ENCODE measurements at places on chromosomes 5 and 9.

DNA sequence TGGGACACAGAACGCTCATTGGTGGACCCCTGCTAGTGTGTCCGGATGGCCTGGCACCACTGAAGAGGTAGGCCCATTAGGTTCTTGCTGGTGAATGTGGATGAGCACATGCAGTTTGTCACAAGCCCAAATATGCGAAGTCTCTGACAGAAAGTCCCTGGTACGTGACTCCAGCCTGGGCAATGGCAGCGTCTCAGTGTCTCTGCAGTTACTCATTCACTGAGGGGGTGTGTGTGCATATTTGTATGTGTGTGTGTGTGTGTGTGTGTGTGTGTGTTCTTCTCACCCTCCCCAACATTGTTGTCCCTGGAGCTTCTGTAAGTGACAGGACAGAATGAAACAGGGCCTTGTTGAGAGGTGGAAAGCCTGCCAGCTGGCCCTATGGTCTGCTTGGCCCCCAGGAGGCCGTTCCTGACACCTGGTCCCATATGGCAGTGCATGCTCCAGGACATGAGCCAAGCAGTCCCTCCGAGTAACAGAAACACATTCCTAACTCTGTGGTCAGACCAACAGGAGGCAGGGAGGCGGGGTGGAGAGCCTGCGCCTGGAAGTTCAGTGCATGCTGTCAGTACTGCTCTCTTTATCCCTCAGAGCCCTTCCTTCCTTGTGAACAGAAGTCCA, 169.9 kb downstream of the SLC28A3 start:
- DNase-seq = peak; percentile 37

DNA sequence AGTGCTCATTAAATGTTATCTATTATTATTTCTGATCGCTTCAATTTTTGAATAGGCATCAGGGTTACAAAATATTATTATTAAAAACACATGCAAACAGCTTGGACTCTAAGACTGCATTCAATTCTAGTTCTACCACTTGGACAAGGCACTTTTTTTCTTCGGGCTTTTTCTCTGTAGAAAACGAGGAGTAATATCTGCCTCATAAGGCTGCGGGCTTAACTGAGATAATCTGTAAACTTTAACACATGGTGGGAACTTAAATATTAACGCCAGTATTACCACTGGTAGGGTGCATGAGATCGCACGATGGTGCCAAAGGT, 511 bp upstream of the SPDL1 start:
- DNase-seq = no peak

GRCh38 chr9:133235549-133236222, 26.6 kb upstream of the OBP2B start:
- DNase-seq = no peak

DNA sequence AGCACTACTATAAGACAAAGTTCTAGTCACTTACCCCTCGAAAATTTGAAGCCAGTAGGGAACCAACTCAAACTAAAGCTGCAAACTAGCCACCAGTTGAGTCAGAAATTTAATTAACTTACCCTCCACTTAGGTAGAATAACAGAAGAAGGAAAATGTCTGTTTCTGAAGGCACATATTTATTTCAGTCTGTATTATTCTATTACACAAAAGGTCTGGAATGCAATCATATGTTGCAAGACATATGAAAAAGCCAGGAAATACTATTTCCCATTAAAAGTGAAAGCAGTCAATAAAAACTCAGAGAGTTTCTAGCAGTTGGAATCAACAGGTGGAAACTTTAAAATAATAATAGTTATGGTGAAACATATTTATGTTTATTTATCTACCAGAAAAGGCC, 79.2 kb upstream of the SLCO4C1 start:
- DNase-seq = no peak

DNA sequence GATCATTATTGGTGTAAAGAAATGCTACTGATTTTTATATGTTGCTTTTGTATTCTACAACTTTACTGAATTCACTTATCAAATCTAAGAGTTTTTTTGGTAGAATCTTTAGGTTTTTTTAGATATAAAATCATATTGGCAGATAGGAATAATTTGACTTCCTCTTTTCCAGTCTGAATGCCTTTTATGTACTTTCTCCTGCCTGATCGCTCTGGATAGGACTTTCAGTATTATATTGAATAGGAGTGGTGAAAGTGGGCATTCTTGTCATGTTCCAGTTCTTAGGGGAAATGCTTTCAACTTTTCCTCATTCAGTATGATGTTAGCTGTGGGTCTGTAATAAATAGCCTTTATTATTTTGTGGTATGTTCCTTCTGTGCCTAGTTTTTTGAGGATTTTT, 8.3 kb downstream of the AHRR start:
- no peak for DNase-seq

GRCh38 chr5:162052676-162053075, 14.9 kb upstream of the GABRG2 start:
- DNase-seq = no peak

- no peak for DNase-seq
Measured at GRCh38 chr5:137084016-137084415, 415.1 kb downstream of the SPOCK1 start.

GRCh38 chr9:105246656-105247173, 2.3 kb downstream of the SLC44A1 start:
- no peak for DNase-seq

GRCh38 chr9:72680593-72681282, 159.3 kb downstream of the TMC1 start:
- no peak for DNase-seq

- DNase-seq = no peak
Measured at GRCh38 chr9:105637787-105638395, 24.4 kb upstream of the TAL2 start.

DNA sequence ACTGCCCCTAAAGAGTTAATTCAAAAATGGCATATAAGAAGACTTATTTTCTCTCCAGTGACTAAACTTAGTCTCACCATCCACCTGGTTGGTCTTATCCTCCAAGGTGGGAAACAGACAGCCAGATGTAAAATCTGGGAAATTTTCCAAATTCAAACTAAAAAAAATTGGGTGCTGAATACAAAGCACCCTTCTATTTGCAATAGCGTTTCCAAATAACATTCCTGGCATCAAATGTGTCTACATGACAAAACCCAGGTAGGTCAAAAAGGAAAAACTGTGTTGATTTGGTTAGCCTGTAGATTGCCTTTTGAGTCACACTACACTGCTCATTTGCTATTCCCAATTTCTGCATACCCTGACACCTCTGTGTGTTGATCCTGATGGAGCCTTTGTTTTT, 252.2 kb downstream of the NR2F1-AS1 start:
- DNase-seq = no peak

Data from A549 (cell line).